ENCODE measurements at places on chromosomes 4 and X.

DNA sequence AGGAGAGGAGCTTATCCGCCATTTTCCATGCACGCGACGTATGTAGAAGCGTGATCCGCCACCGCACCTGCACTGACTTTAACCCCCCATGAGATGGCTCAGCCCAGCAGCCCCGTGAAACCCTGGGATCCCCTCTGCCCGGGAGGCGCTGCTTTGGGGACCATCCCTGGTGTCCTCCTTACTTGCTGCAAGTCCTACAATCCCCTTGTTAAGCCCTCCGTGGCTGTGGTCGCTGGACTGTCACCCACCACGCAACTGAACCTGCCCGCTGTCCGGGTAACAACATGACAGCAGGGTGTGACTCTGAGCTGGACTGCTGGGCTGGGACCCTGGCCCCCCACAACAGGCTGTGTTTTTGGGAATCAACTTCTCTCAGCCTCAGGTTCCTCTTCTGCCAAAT is 44.7 kb upstream of the MAN2B2 start:
- no peak overlapping the region for H3K27ac ChIP-seq
- no peak overlapping the region for H3K4me3 ChIP-seq
- no peaks in the 10 kb centered on the region for H3K36me3 ChIP-seq
- no peaks in the 10 kb centered on the region for H3K4me1 ChIP-seq
- H3K27me3 ChIP-seq = no peaks in the 10 kb centered on the region
- no peak for DNase-seq

- peaks cover 22% of the 10 kb centered on the region for H3K36me3 ChIP-seq
- H3K4me3 ChIP-seq = peak overlapping the region; percentile 96
- DNase-seq = peak; percentile 52
- H3K27me3 ChIP-seq = no peaks in the 10 kb centered on the region
- H3K27ac ChIP-seq = no peak overlapping the region
These were observed 541 bp upstream of the FIP1L1 start for GRCh38 chr4:53376900-53377299.

GRCh38 chr4:138919094-138919936 is 96.3 kb upstream of the NOCT start:
- DNase-seq = peak; percentile 79
- no peaks in the 10 kb centered on the region for H3K36me3 ChIP-seq
- H3K4me3 ChIP-seq = no peak overlapping the region
- no peaks in the 10 kb centered on the region for H3K27me3 ChIP-seq

DNA sequence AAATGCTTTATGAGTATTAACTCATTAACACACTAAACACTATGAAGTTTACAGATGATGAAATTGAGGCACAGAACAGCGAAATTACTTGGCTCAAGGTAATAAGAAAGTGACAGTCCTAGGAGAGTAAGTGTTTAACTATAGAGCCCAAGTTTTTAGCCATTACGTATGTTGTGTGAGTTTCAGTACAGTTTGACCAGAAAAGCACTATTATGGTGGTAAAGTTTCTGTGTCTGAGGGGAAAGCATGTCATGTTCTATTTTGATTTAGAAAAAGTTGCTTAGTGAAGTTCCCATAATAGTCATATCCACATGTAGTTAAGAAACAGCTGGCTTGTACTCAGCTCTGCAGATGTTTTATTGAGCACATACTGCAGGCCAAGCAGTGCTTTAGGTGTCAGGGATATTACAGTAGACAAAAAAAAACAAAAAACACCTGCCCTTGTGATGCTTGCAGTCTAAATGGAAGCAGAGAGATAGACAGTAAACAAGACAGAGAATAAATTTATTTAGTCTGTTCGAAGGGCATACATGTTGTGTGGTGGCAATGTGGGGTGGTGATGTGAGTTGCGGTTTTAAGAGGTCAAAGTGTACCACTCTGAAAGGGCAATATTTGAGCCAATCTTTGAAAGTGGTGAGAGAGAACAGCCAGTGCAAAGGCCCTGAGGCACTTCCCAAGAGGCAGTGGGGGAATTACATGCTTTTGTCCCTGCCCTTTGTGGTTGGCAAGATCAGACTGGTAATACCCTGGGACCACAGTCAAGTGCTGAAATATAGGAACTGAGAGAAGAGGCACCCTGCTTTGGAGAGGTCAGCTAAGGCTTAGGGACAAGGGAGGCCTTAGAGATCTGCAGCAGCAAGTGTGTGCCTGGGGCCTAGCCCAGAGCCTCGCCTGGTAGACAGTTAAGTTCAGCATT is 6.2 kb downstream of the TMEM131L start:
- no peak for DNase-seq
- peak overlapping the region; percentile 33 for H3K4me3 ChIP-seq
- peaks cover 76% of the 10 kb centered on the region for H3K4me1 ChIP-seq
- H3K27ac ChIP-seq = no peak overlapping the region

DNA sequence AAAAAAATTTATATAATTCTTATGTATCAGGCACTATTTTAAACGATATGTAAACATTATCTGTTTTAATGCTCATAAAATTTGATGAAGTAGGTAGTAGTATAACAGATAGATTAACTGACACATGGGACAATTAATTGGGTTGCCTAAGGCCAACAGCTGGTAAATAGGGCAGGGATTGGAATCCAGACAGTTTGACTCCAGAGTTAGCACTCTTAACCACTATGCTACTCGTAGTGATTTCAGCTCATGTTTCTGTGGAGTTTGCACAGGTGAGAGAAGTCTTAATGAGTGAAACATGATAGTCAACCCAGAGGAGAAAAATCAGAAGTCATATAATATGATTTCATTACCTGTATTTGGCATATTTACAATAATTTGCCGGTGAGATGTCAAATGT is 126.0 kb upstream of the WDFY3 start:
- H3K27me3 ChIP-seq = no peaks in the 10 kb centered on the region
- H3K4me3 ChIP-seq = no peak overlapping the region
- H3K4me1 ChIP-seq = no peaks in the 10 kb centered on the region
- H3K27ac ChIP-seq = no peak overlapping the region
- no peak for DNase-seq

GRCh38 chr4:41258783-41259182 is 2.1 kb downstream of the UCHL1 start:
- no peaks in the 10 kb centered on the region for H3K4me1 ChIP-seq
- H3K36me3 ChIP-seq = no peaks in the 10 kb centered on the region
- H3K4me3 ChIP-seq = no peak overlapping the region
- no peaks in the 10 kb centered on the region for H3K27me3 ChIP-seq
- no peak overlapping the region for H3K27ac ChIP-seq

- no peaks in the 10 kb centered on the region for H3K4me1 ChIP-seq
- no peak overlapping the region for H3K27ac ChIP-seq
- no peaks in the 10 kb centered on the region for H3K27me3 ChIP-seq
These were observed 78.8 kb upstream of the GPR174 start for GRCh38 chrX:79065696-79066095.

DNA sequence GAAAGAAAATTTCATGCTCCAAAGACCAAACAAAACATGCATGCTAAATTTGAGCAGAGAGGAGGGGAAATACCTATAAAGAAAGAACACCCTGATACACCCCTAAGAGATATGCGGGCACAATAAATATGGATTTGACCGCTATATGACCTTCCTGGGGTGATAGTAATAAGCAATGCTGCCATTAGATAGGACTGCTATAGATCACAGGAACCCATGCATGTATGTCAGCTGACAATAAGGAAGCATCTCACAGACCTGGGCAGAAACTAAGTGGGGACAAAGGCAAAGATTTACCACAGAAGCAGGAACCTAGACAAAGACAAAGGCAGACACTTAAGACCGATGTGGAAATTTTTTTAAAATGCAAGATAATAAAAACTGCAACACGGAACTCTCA is 21.3 kb downstream of the ZNF721 start:
- peaks cover 29% of the 10 kb centered on the region for H3K4me1 ChIP-seq
- H3K27ac ChIP-seq = peak overlapping the region; percentile 63
- no peaks in the 10 kb centered on the region for H3K27me3 ChIP-seq
- H3K36me3 ChIP-seq = peaks cover 6% of the 10 kb centered on the region

DNA sequence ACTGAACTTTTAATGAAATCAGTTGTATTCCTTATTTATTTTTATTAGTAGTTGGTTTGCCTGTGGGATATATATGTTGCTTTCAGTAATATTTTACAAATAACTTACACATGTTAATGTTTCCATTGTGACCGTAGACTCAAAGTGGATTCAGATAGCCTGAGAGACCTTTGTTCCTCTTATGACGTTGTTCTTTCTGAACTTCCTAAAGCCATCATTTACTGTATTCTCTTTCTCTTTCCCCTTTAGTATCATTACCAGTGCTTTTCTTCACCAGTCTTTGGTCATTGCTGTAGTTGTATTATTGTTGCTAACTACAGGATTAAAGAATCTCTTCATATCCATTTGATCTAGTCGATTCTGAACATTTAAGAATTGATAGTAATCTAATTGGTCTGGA is 4.3 kb downstream of the STIM2 start:
- no peaks in the 10 kb centered on the region for H3K27me3 ChIP-seq
- DNase-seq = no peak
- peak overlapping the region; percentile 92 for H3K4me3 ChIP-seq
- peaks cover 76% of the 10 kb centered on the region for H3K4me1 ChIP-seq

- no peak overlapping the region for H3K4me3 ChIP-seq
- H3K27ac ChIP-seq = no peak overlapping the region
- no peaks in the 10 kb centered on the region for H3K27me3 ChIP-seq
- no peaks in the 10 kb centered on the region for H3K36me3 ChIP-seq
- DNase-seq = peak; percentile 84
These were observed 4.9 kb upstream of the ZNF81 start for GRCh38 chrX:47831788-47832187.
